ENCODE measurements at places on chromosomes 5 and 9.

DNA sequence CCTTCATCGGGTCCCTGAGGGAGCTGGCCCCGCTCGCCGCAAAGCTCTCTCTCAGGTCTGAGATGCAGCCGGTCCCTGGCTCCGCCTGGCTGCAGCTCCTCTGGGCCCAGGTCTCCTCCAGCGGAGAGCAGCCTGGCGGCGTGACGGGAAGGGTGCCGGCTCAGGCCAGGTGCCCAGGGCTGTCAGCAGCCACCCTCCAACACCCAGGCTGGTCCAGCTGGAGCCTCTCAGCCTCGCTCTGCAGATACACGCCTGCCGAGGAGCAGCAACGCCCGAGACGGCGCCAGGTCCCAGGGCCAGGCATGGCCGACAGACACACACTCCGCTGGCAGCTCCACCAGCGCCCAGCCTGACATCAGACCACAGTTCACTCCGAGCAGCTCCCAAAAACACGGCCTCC, 25.6 kb downstream of the FAM163B start:
- no peak for DNase-seq

- DNase-seq: no peak
Observed at GRCh38 chr5:172871536-172871935, 37.5 kb downstream of the ERGIC1 start.

DNA sequence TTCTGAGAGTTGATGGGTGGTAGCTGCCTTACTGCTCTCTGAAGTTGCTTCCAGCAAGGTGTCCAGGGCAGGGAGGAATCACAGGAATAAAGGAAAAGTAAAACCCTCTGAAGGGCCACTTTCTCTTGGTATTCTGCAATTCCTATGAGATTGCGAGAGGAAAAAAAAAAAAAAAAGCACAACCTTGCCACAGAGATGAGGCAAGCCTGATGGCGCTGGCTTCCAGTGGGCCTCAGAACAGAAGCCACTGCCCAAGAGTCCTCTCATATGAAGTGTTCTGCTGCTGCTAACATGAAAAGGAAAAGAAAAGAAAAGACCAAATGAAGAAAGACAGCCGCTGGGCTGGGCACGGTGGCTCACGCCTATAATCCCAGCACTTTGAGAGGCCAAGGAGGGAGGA, 80.8 kb upstream of the IL17B start:
- no peak for DNase-seq

DNA sequence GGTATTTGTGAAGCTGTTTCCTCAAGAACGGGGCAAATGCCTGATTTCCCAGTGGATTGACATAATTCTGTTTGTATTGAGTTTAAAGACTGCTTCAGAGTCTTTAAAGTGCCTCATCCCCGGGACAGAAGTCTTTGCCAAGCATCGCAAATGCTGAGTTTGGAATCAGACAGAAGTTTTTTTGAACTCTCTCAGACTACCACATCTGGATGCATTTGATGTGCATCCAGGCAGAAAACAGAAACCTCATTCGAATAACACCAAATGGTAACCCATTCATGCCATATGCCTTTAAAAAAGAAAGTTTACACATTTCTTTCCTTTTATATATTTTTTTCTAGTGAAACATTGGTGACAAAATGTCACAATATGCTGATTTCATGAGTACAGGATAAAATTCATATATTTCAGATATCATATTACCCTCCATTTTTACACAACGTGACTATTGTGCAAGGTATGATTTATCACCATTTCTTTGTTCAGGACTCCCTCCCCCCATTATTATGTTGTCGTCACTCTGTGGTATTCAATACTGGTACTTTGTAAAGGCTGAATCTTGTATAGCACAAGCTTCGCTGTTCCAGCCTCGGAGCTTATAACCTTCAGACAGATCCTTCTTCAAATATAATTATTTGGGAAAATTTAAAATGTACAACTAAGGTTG, 91.1 kb downstream of the ZNF608 start:
- no peak for DNase-seq

- DNase-seq: no peak
Observed at GRCh38 chr5:67983251-67984110, 232.1 kb upstream of the PIK3R1 start.

DNA sequence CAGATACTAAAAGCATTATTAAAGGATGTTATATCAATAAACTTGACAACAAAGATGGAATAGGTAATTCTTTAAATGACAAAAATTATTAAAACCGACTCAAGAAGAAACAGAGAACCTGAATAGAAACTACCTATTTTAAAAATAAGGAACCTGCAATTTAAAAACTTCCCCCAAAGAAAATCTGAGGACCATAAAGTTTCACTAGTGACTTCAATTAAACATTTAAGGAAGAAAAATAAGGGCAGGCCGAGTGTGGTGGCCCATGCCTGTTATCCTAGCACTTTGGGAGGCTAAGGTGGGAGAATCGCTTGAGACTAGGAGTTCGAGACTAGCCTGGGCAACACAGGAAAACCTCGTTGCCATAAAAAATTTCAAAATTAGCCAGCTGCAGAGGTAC, 99.6 kb downstream of the FANCC start:
- DNase-seq: no peak

GRCh38 chr5:69167493-69167855, 524 bp downstream of the CCNB1 start:
- no peak for DNase-seq

DNA sequence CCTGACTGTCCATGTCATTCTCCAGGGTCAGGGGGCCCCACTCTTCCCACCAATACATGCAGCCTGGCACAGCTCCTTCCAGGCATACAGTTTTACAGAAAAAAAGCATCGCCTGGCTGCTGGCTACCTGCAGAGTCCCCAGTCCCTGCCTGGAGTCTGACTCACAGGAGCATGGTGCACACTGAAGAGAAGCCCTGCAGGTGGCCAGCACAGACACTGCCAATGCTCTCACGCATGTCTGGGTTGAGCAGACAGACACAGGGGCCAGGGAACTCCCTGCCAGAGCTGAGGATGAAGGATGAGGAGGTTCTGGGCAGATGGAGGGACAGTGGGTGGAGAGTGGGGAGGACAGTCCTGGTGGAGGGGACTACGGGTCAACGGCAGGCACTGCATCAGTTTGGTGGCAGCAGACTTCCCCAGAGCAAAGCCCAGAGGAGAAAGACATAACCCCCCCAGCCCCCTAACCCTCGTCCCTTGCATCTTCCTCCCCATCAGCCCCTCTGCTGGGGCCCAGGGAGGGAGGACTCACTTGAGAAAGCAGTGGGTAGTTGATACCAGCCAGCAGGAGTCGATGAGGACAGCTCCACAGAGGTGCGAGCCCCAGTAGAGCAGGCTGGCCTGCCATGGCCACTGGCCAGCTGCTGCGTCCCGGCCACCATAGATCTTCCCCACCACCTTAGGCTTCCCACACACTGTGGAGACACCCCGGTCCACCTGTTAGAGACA, 72.9 kb upstream of the SPTLC1 start:
- no peak for DNase-seq
